Colonic mucosa (tissue), 4 donors: ENCODE measurements at places on chromosomes 6 and 20. TPM values are rescaled to one million over a fixed set of nuclear protein-coding genes. Genes with fewer than 3 reads are reported as not detected.
A peak's percentile ranks its signal among the peaks of the same experiment; 100 is the strongest.

DNA sequence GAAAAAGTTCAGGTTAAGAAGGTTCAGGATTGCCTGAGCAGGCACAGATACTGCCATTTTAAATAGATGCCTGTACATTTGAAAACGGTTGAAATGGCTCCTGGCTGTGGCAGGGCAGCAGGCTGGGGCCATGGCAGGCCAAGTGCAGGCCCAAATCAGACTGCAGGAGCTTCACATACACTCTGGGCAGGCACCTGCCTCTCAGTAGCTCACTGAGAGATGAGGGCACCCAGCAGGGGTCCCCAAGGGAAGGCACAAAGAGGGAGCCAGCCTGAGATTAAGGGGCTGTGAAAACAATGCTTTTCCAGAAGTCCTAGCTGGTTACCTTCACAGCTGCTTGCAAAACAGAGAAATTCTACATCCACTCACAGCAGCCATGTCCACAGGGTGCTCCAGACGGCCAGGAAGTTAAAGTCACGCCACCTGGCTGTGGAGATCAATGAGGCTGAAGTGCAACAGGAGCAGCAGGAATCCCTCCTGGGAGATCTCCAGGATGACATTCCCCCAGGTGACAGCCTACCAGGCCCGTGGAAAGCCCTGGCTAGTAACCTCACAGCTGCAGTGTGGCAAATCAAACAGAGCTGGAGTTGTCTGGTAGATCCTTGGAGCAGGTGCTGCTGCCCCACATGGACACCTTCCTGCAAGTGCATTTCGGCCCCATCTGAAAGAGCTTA is 6.2 kb upstream of the RAET1E start:
- peak; percentile 14 for DNase-seq

GRCh38 chr20:34907616-34908469 is 31.4 kb downstream of the ACSS2 start:
- peak; percentile 81 for DNase-seq

GRCh38 chr20:57656252-57656820 is 36.1 kb upstream of the ZBP1 start:
- peak; percentile 15 for DNase-seq

DNA sequence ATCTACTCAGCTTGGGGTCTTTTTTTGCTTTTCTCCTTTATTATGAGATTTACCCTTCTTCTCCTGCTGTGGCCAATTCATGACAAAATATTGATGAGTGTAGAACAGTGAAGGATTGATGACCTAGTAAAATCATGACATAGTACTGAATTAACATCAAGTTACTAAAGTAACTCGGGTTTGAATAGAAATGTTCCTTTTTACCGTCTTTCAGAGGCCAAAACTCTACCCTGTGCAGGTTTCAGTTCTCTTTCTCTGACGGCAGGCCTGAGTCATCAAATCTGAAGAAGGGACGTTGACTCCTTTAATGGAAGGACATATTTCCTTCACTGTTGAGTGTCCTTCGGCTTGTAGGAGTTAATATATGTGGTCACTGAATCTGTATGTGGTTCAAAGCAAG is 80.7 kb downstream of the RREB1 start:
- DNase-seq: no peak

DNA sequence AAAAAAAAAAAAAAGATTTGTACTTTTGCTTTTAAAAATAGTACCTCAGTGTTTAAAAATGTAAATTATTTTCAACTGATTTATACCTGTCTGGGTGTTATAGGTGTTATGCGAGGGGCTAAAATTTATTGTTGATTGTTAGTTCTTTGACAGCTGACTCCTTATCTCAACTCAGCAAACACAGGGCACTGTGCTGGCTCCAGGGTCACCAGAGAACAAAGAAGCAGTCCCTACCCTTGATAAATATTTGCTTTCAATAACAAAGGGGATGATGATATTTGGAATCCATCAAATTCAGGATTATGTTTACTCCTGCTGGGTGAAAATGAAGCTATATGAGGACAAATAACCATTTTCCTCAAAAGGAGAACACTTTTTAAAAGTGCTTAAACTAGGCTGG is 34.2 kb upstream of the KAT14 start:
- no peak for DNase-seq

- peak; percentile 31 for DNase-seq
These were observed 50.0 kb downstream of the SGK1 start for GRCh38 chr6:134267917-134268361.

- no peak for DNase-seq
These were observed 18.0 kb upstream of the DSE start for GRCh38 chr6:116352515-116353471.

- DNase-seq: no peak
These were observed 54.1 kb downstream of the CTCFL start for GRCh38 chr20:57470666-57471495.

The SYCP2L gene
- not detected for total RNA-seq

The TRIM10 gene
- total RNA-seq: 3.9 TPM

The CD93 gene
- 20.3 TPM for total RNA-seq

The BTBD9 gene
- total RNA-seq: 15.3 TPM

The HDGFL1 gene
- not detected for total RNA-seq
